Osteocyte (in vitro differentiated cells): ENCODE measurements at places on chromosomes 12 and 14.

DNA sequence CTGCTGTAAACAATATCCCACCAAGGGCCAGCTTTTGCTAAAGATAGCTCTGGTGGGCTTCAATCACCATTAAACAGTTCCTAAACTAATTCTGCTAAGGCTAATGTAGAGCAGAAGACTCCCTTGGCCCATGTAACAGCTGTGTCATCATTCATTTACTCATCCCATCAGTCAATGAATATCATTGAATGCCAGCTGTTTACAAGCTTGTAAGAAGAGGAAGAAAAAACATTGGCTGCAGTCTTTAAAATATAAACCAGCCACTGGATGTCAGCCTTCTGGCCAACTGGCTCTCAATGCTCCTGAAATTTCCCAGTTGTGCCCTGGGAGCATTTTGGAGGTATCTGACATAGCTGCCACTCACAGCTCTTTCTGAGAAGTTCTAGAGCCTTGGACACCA is 18.0 kb upstream of the MAP3K9 start:
- no peak for DNase-seq
- H3K4me1 ChIP-seq, result peaks cover 5% of the 10 kb centered on the region
- peaks cover 18% of the 10 kb centered on the region for H3K27me3 ChIP-seq
- H3K36me3 ChIP-seq, result no peaks in the 10 kb centered on the region
- no peak overlapping the region for H3K27ac ChIP-seq

DNA sequence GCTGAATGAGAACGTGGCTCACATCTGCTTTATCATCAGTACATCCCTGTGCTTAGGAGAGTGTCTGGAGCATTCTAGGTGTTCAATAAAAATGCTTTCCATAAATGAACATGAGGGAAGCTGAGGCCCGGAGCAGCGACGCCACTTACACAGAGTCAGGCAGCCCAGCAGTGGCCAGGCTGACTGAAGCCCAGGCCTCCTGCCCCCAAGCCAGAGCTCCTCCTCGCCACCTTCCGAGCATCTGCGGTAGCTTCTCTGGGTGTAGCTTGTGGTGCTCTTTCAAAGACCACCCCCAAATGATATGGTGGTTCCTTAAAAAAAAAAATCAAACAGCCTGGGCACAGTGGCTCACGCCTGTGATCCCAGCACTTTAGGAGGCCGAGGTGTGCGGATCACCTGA is 88.8 kb downstream of the FBXL14 start:
- H3K27ac ChIP-seq, result no peak overlapping the region
- DNase-seq, result no peak
- H3K4me3 ChIP-seq, result no peak overlapping the region
- peaks cover 12% of the 10 kb centered on the region for H3K4me1 ChIP-seq
- no peaks in the 10 kb centered on the region for H3K27me3 ChIP-seq

GRCh38 chr14:24818058-24818822 is 184.2 kb upstream of the GZMB start:
- H3K36me3 ChIP-seq, result peaks cover 3% of the 10 kb centered on the region
- no peak for DNase-seq
- peaks cover 9% of the 10 kb centered on the region for H3K27me3 ChIP-seq
- H3K4me1 ChIP-seq, result peaks cover 12% of the 10 kb centered on the region
- H3K4me3 ChIP-seq, result no peak overlapping the region

- no peak for DNase-seq
- H3K27me3 ChIP-seq, result peaks cover 16% of the 10 kb centered on the region
- H3K4me1 ChIP-seq, result peaks cover 18% of the 10 kb centered on the region
- no peaks in the 10 kb centered on the region for H3K36me3 ChIP-seq
Observed at GRCh38 chr12:124126950-124127655, 154.1 kb downstream of the ZNF664 start.

DNA sequence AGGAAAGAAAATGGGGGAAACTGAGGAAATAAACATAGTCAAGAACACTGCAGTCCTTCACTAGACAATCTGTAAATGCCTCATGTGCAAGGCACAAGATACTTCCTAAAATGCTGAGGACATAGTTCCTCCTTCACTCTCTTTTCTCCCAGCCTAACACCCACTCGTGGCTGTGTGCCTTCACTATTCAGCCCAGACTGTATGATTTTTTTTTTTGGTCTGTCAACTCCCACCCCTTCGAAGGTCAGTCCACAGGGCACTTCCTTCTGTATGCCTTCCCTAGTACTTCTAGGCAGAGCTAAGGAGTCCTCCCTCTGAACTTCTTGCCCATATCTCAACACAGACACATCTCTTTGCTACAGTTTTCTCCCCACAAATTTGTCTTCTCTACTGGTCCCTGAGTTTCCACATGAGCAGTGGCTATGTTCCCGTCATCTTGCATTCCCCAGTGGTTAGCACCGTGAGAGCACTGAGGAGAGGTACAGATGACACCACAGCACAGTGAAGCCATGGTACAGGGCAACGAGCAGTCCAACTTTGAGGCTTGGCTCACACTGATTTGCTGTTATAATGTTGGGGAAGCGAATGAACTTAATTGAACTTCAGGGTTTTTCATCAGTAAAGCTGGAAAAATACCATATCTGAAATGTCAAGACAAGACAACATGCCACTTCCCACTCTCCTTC is 24.1 kb upstream of the SYCP3 start:
- H3K36me3 ChIP-seq, result peaks cover 9% of the 10 kb centered on the region
- no peak overlapping the region for H3K27ac ChIP-seq
- no peaks in the 10 kb centered on the region for H3K4me1 ChIP-seq

- peaks cover 18% of the 10 kb centered on the region for H3K4me1 ChIP-seq
- H3K36me3 ChIP-seq, result no peaks in the 10 kb centered on the region
- H3K27ac ChIP-seq, result no peak overlapping the region
- no peak for DNase-seq
- no peaks in the 10 kb centered on the region for H3K27me3 ChIP-seq
- no peak overlapping the region for H3K4me3 ChIP-seq
Observed at GRCh38 chr12:6096527-6096926, 27.9 kb downstream of the VWF start.
